ENCODE measurements at places on chromosomes 3 and 15. TPM values are rescaled to one million over a fixed set of nuclear protein-coding genes. Genes with fewer than 3 reads are reported as not detected.

DNA sequence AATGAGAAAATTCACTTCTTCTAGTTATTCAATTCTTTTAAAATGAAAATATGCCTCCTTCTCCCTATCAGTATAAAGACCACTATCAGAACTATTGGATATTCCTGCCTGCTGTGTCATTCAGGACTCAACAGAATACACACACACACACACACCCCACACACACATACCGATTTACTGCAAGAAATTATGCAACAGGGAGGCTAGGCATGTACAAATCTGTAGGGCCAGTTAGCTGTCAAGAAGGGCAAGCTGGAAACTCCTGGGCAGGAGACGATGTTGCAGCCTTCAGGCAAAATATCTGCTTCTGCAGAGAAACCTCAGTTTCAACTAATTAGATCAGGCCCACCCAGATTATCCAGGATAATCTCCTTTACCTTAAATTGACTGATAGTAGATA, 13.9 kb upstream of the RYR3 start:
- DNase-seq, result no peak

GRCh38 chr3:30667280-30667651, 60.9 kb downstream of the TGFBR2 start:
- DNase-seq, result no peak

DNA sequence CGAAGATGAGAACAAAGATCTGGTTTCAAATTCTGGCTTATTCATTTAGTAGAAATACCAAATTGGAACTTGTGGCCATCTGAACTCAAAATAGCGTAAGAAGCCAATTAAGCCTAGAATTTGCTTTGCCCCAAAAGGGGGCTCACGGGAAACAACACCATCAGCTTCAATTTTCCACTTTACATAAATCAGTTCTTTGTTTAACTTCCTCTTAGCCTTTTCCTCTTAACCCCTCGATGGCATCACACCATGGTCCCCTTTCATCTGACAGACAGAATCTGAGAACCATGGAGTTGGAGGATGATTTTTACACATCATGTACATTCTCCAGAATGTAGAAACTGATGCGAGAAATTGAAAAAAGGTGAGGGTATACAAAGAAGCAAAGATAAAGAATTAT, 207.0 kb downstream of the FOXP1 start:
- no peak for DNase-seq

- no peak for DNase-seq
Observed at GRCh38 chr15:88187195-88187594, 69.3 kb downstream of the NTRK3 start.

DNA sequence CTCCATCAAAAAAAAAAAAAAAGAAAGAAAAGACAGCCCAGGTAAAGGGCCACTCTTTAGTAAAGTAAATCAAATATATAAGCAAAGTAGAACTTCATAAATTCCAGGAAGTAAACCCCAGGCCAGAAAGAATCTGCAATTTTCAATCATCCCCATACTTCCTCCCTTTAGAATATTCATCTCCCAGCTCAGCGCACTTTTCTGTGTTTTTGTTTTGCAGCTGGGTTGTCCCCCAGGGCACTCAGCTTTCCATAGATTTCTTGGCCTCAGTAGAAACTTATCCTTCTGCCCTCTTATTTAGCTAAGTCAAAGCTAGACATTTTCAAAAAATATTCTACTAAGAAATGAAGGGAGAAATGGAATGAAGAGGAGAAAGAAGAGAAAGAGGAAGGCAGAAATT, 24.0 kb upstream of the SPRED1 start:
- no peak for DNase-seq

GRCh38 chr3:182917134-182917533, 63.2 kb downstream of the DCUN1D1 start:
- DNase-seq, result no peak

P2RY14 gene
- total RNA-seq, result 1.5 TPM

IL17RB gene
- total RNA-seq, result not detected
